Activated effector memory CD4-positive, alpha-beta T cell treated with Interleukin-2 at 50 U/mL for 16 hours (primary cell): ENCODE measurements at places on chromosomes 3 and 15.

DNA sequence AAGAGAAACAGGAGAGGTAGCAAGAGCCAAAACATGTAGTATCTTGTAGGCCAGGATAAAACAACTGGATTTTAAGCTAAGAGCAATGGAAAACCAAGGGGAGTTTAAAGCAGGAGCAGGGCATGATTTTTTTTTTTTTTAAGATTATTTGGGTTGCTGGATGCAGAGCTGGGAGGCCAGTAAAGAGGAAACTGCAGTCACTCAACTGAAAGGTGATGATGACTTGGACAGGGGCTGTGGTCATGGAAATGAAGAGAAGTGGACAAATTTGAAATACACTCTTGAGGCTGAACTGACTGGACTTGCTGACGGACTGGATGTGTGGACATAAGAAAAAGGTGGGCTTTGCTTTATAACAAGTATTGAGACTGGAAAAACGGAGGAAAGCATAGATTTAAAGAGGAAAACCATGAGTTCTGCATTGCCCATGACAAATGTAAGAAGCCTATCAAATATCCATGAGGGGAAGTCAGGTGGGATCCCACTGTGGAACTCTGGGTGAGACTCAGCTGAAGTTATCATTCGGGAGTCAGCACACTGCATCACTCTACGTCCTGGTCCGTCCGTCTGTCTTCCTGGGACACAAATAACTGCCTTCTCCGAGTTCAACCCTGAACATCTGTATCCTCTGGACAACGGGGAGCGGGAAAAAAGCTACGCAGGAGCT, 688 bp downstream of the XPC start:
- no peak for DNase-seq

GRCh38 chr15:71603379-71603778, 207.0 kb upstream of the NR2E3 start:
- no peak for DNase-seq

GRCh38 chr15:45790325-45790943, 155.6 kb downstream of the SQOR start:
- DNase-seq, result no peak

DNA sequence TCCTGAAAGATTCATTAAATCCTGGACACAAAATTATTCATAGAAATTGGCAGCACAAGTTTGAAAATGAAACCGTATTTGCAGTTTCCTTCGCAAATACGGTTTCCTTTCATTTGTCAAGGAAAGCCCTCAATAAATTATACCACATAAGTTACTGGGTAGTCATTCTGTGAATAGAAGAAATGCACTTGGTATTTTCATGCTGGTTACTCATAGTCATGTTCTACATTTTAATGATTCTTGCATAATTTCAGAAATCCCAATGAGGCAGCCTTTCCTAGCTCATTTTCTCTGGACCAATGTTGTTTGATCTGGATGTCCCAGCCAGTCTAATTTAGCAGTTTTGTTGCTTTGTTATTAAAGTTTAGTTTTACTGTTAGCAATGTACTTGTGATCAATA, 43.2 kb downstream of the MINAR1 start:
- DNase-seq, result no peak

DNA sequence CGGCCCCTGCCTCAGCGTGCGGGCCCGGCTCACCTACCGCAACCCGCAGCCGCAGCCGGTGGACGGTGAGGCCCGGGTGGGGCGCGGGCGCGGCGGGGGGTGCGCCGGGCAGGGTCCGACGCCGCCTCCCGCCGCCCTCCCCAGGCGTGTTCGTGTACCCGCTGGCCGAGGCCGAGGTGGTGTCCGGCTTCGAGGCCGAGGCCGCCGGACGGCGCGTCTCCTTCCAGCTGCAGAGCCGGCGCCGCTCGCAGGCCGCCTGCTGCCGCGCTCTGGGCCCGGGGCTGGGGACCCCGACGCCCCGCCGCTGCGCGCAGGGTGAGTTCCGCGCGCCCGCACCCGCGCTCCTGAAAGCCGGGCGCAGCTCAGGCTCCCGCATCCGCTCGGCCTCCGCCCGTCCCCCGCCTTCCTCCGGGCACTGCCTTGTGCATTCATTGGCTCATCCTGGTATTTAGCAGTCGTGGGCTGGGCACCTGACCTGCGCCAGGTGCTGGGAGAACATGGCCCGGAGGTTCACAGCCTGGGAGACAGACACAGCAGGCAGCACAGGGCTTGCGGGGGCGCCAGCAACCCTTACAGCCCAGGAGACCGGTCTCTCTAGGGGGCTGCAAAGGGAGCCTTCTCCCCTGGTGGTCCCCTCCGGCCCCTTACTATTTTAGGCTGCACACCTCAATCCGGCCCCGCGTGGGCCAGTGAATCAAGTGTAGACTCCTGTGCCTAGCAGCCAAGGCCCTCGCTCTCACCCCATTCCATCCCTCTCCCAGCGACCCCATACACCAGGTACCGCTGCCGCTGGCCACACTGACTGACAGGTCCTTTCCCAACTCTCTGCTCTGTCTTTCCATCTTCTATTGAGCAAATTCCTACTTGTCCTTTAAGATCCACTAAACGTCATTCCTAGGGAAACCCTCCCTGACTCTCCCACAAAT, 1.5 kb downstream of the VWA5B2 start:
- no peak for DNase-seq

DNA sequence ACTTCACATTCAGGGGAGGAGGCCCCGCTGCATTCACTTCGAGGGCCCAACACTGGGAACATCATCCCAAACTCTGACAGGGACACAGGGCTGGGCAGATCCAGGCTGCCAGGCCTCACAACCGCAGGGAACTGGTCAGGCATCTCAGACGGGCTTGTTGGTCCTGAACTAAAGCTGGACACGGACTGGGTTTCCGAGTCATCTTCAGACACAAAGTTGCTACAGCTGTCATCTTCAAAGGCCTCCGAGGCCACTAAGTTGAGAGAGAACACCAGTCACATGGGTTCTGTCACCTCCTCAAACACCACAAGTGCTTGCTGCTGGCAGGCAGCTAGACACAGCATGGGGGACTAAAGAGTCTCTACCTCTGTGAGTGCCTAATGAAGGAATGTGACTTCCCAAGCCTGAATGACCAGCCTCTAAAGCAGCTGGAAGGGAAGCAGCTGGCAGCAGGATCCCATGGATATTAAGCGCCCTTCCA, 50.9 kb downstream of the CAPN7 start:
- DNase-seq, result no peak

DNA sequence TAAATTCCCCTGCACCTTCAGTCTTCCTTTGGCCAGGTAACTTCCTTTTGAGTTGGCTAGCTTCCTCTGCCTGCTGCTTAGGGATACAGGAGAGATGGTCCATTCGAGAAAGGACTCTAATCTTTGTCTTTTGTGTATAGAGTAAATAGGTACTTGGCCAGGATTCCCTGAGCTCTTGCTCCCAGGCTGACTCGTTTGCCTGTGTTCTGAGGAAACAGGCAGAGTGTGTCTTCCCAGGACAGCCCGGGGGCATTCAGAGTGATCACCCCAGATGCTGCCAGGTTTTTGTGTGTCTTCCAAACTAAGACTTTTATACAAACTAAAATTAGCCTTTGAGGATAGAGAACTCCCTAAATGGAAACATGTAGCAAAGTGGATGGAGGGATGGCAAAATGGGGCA, 39.5 kb downstream of the TMEM108 start:
- DNase-seq, result no peak

DNA sequence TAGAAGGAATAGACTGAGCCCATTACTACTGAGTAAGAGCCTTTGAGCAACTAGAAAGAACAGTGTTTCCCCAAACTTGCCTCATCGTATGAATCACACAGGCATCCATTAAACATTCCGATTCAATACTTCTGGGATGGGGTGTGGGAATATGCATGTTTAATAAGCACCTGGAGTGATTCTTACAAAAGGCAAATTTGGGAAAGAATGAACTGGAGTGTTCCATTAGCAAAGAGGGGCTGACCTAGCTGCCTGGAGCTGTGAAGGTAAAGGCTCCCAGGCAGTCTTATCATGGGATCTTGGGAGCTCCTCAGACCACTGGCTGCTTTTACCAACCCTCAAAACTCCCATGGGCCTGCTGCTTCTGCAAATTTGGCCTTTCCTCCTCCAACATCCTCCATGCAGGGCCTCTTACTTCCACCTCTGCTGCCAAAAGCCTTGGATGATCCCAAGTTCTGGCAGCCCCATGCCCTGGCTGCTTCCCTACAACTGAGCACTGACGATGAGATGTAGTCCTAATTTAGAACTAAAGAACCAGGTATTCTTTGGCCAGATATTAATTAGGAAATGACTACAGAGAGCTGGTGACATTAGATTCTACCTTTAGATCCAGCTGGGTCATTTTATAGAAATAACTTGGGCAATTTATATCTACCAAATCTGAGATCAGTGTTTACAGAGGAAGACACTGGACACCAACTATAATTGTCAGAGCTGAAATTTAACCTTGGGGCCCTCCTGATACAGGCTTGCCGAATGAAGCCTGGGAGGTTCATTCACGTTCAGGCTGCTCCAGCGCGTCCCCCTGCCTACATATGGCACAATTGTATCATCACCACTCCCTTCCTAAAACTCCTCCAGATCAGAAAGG, 11.2 kb upstream of the HOMER2 start:
- DNase-seq, result no peak

- no peak for DNase-seq
These were observed 121.0 kb downstream of the SLMAP start for GRCh38 chr3:57877116-57877515.

GRCh38 chr3:128473180-128473519, 6.5 kb upstream of the DNAJB8 start:
- no peak for DNase-seq

DNA sequence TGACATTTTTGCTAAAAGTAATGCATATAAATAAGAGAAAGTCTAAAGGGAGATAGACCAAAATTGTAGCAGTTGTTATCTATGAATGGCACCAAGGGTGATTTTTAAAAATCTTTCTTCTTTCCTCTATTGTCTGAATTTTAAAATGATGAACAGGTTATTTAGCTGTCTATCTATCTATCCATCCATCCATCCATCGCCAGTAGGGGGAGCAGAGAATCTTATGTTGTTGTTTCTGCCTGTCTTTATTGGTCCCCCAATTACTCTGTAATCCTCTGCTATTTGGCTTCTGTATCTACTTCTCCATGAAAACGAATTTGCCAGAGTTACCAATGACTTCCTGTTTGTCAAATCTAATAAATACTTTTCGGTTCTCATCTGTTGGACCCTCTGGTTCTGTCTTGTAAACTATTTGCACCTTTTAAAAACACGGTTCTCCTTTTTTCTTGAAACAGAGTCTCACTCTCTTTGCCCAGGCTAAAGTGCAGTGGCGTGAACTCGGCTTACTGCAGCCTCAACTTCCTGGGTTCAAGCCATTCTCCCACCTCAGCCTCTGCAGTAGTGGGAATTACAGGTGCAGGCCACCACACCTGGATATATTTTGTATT, 86.0 kb downstream of the ECT2 start:
- DNase-seq, result no peak

- DNase-seq, result no peak
These were observed 4.1 kb downstream of the PLA2G4F start for GRCh38 chr15:42152196-42152920.
